ENCODE measurements at places on chromosomes 6 and 20.

DNA sequence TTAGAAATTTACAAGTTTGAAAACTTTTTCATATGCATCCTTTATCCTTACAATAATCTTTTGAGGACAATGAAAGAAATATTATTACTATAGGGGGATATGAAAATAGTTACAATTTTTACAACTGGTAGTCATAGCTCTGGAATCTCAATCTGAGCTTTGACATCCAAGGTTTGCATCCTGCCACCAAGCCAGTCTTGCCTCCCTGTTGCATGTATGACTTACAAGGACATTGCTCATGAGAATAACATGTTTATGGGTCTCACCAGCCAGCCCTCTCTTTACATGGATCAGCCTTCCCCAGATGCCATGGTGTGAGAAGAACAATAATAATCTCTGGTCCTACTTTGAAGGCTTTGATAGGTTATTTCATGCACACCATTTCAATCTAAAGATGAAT lies 67.5 kb downstream of the THEMIS start:
- no peak for DNase-seq

GRCh38 chr6:163417595-163417994 lies 3.1 kb downstream of the QKI start:
- DNase-seq, result no peak

- DNase-seq, result no peak
Measured at GRCh38 chr6:149364557-149364956, 35.5 kb upstream of the SUMO4 start.

DNA sequence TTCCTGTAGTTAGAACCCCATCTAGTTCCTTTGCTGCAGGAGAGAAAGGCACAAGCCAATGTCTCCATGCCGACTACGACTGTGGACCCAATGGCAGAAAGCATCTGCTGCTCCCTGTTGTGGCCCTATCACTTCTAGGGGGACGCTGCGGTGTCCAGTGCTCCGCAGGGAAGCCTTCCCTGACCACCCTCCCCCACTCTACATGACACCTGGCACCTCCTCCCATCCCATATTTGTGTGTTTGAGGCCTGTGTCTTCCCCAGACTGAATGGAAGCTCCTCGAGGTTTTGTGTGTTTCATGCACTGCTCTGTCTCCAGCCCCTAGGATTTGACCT lies 159.5 kb downstream of the DTNBP1 start:
- DNase-seq, result no peak

DNA sequence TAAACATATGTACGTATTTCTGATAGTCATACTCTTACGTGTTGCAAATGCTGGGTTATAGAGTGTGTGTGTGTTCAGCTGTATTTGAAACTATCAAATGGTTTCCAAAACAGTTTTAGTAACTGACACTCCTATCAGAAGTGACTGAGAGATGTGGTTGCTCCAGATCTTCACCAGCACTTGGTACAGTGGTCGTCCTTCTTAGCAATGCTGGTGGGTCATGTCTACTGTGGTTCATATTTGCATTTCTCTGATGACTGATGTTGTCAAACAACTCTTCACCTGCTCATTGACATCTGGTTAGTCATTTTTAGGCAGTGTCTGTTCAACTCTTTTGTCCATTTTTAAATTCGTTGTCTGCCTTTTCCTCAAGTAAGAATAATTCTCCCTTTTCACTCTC lies 259.3 kb downstream of the KIF16B start:
- no peak for DNase-seq

GRCh38 chr20:12966468-12967085 lies 42.2 kb upstream of the SPTLC3 start:
- DNase-seq, result no peak

DNA sequence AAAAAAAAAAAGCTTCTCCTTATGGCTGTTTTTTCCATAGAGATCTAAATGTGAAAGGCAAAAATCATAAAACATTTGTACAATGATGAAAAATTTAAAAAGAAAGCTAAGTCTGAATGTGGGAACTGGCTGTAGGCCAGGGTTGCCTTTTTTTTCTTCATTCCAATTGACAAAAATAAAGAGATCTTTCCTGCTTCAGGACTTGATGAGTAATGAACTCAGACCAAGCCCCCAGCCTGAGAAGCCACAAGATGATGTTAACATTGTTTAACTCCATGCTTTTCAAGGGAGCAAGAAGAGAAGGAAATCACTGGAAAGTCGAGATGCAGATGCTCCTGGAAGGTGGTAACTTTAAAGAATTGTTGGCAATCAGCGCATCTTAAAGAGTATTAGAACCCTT lies 41.4 kb downstream of the TRMT6 start:
- DNase-seq, result no peak

DNA sequence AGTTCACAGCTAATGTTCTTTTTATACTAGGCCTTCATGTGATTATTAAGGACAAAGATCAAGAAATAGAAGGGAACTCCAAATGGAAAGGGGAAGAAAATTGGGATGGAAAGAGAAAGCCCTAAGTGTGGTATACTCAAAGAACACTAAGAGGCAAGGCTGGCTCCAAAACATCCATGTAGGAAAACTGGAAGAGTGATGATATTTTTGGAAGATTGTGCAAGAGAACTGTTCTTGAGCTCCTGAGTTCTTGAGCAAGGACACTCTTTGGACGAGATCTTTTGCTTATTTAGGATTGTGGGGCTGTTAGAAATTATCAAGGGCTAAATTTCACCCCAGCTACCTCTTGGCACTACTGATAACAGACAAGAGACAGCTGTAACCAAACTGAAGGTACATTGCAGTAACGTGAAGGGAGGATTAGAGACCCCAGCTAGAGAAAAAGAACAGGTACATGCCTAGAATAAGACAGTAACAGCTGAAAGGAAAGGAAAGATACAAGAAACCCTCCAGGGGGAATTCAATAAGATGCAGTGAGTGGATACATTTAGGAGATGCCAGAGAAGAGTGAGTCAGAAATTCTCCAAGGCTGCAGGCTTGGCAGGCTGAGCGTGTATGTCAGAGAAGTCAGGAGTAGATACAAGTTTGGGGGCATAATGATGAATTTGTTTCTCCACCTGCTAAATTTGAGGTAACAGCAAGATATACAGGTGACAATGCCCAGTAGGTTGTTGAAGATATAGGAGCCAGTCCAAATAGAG lies 69.7 kb downstream of the CBLN4 start:
- DNase-seq, result no peak

- DNase-seq, result no peak
Measured at GRCh38 chr20:916825-917224, 691 bp upstream of the ANGPT4 start.

- no peak for DNase-seq
Measured at GRCh38 chr20:48538856-48539255, 288.9 kb downstream of the PREX1 start.

GRCh38 chr20:32523613-32524213 lies 61.4 kb downstream of the NOL4L start:
- peak; percentile 56 for DNase-seq

- no peak for DNase-seq
Measured at GRCh38 chr6:11248974-11249761, 16.7 kb upstream of the NEDD9 start.

DNA sequence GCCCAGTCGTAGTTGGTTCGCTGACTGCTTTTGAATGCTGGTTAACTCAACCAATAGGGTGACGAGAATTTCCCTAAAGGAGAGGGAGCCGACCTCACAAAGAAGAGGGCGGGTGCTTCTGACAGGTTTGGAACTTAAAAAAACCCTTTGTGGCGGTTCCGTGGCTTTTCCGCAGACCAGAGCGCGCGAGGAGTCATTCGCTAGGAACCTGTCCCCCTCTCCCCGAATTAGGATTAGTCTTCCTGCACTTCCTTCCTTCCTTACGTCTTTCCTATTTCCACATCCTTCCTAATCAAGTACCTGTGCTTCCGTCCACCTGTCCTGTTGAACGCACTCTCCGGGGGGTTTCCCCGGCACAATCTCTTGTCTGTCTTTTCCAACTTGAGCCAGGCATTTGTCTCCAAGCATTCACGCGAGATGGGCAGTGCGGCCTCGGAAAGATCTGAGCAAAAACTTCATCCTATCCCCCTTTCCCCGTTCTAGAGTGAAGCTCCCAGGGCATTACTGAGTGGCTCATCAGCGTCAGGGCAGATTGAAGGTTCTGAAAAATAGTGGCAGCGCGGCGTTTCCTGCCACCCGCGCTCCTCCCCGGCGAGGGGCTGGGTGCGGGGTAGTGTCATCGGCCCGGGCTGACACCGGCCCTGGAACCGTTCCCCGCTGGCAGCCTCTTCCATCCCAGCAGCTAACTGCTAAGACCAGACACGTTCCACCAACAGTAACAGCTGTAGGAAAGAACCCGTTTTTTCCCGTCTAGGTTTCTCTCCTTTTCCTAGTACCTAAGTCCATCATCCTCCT lies 1.5 kb upstream of the STXBP5 start:
- peak; percentile 88 for DNase-seq

Data from right hindlimb (tissue), 1 donor.